ENCODE measurements at places on chromosomes 2 and 18. TPM values are rescaled to one million over a fixed set of nuclear protein-coding genes. Genes with fewer than 3 reads are reported as not detected.

- H3K36me3 ChIP-seq, result no peaks in the 10 kb centered on the region
- no peaks in the 10 kb centered on the region for H3K27me3 ChIP-seq
- H3K27ac ChIP-seq, result no peak overlapping the region
- no peak for DNase-seq
- H3K4me1 ChIP-seq, result no peaks in the 10 kb centered on the region
Measured at GRCh38 chr2:226256237-226256636, 543.4 kb downstream of the IRS1 start.

NETO1 gene
- not detected for total RNA-seq

DNA sequence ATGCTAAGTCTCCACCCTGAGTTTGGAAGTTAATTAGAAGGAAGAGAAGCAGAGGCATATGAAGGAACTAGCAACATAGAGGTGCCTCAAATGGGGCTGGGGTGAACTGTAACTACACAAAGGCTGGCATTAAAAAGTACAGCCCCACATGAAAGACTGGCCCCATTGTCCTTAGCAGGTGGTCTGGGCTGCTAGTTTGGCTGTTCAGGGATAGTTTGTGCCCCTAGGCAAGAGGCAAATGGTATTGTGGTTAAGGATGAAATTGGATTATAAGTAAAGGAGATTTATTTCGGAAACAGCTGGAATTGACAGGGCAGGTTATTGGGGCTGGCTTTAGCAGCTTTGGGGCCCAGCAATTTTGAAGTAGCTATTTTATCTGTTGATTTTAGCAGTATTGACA is 365.7 kb upstream of the TNP1 start:
- peaks cover 17% of the 10 kb centered on the region for H3K36me3 ChIP-seq
- no peak overlapping the region for H3K4me3 ChIP-seq
- H3K27me3 ChIP-seq, result peaks cover 6% of the 10 kb centered on the region
- H3K27ac ChIP-seq, result no peak overlapping the region
- peaks cover 29% of the 10 kb centered on the region for H3K4me1 ChIP-seq

HES6 gene
- total RNA-seq, result 10.2 TPM

GRCh38 chr2:210842896-210843295 is 286.5 kb downstream of the CPS1 start:
- DNase-seq, result no peak
- H3K27me3 ChIP-seq, result no peaks in the 10 kb centered on the region
- H3K27ac ChIP-seq, result no peak overlapping the region
- H3K4me3 ChIP-seq, result no peak overlapping the region
- H3K4me1 ChIP-seq, result no peaks in the 10 kb centered on the region

GRCh38 chr18:48917579-48918517 is 32.9 kb downstream of the SMAD7 start:
- no peaks in the 10 kb centered on the region for H3K27me3 ChIP-seq
- peaks cover 29% of the 10 kb centered on the region for H3K36me3 ChIP-seq
- H3K4me3 ChIP-seq, result no peak overlapping the region

UGT1A8 gene
- total RNA-seq, result not detected

KIDINS220 gene
- total RNA-seq, result 25.3 TPM

GRCh38 chr2:98540536-98540935 is 67.8 kb downstream of the COA5 start:
- no peaks in the 10 kb centered on the region for H3K27me3 ChIP-seq
- peak; percentile 42 for DNase-seq
- peaks cover 26% of the 10 kb centered on the region for H3K4me1 ChIP-seq
- peaks cover 77% of the 10 kb centered on the region for H3K36me3 ChIP-seq

DNA sequence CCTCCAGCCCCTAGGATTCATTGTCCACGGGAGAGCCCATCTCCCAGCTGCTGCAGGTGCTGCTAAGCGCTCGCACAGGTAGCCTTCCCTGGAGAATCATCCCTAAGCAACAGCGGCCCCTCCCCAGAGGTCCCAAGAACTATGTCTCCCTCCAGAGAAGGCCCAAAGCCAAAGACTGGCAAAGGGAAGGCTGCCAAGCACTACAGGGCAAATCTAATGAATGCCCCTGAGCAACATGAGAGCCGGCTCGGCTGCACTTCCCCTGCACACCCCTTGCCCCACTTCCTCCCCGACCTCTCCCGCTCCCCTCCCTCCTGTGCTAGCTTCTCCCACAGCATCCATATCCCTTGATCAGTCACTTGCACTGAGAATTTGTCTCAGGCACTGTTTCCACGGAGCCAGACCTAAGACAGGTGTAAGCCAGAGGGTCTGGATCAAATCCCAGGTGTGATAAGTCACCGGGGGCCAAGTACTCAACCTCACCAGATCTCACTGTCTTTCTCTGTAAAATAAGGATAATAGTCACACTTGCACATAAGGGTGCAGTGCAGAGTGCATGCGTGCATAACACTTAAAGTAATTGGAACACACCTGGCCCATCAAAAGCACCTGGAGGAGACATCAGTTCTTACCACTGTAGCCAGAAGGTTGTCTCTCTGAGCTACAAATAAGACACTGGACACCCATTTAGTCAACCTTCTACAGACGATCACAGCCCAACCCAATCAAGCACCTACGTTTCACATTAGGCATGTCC is 20.1 kb upstream of the COL6A3 start:
- no peak for DNase-seq
- peak overlapping the region; percentile 95 for H3K27ac ChIP-seq
- H3K36me3 ChIP-seq, result peaks cover 17% of the 10 kb centered on the region
- peak overlapping the region; percentile 89 for H3K4me3 ChIP-seq

- no peak overlapping the region for H3K27ac ChIP-seq
- peak; percentile 64 for DNase-seq
- no peaks in the 10 kb centered on the region for H3K27me3 ChIP-seq
- H3K36me3 ChIP-seq, result peaks cover 2% of the 10 kb centered on the region
- peaks cover 8% of the 10 kb centered on the region for H3K4me1 ChIP-seq
Measured at GRCh38 chr2:156589381-156590079, 153.4 kb downstream of the GPD2 start.

ALLC gene
- total RNA-seq, result not detected

TMEM37 gene
- total RNA-seq, result not detected

MRO gene
- not detected for total RNA-seq
